ENCODE measurements at places on chromosomes 1 and 21.
A peak's percentile ranks its signal among the peaks of the same experiment; 100 is the strongest.

- H3K27me3 ChIP-seq: no peaks in the 10 kb centered on the region
- H3K4me3 ChIP-seq: no peak overlapping the region
- H3K4me1 ChIP-seq: no peaks in the 10 kb centered on the region
- no peak for DNase-seq
- no peaks in the 10 kb centered on the region for H3K36me3 ChIP-seq
- H3K27ac ChIP-seq: no peak overlapping the region
These were observed 27.7 kb upstream of the KANK4 start for GRCh38 chr1:62346886-62347285.

DNA sequence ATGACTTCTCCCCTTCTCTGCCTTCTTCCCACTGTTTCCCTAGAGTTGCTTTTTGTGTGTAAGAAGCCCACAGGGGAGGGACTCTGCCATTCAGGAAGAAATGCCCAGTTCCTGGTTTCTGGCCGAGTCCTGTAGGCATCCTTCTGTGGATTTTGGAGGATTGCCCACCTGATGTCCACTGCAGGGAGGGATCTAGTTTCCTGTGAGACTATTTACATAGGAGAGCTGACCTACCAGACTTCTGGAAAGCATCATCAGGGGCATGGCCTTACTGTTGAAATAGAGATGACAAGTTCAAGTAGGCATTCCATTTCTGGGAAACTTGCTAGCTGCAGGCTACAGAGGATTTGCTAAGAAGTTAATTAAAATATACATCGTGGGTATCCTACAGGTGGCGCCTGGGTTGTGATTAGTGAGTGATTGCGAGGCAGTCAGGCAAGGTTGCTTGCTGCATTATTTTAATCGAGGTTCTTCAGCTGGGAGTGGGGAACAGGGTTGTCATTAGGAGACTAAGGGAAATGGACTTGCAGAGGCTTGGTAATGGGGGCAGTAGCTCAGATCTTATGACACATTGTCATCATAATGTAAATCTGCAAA lies 148.7 kb downstream of the HHAT start:
- no peaks in the 10 kb centered on the region for H3K27me3 ChIP-seq
- H3K4me3 ChIP-seq: no peak overlapping the region
- H3K27ac ChIP-seq: no peak overlapping the region
- H3K4me1 ChIP-seq: no peaks in the 10 kb centered on the region

GRCh38 chr1:218829097-218829496 lies 344.6 kb upstream of the LYPLAL1 start:
- no peak for DNase-seq
- no peaks in the 10 kb centered on the region for H3K27me3 ChIP-seq
- no peaks in the 10 kb centered on the region for H3K4me1 ChIP-seq
- H3K36me3 ChIP-seq: no peaks in the 10 kb centered on the region
- H3K4me3 ChIP-seq: no peak overlapping the region

GRCh38 chr1:97603218-97603617 lies 317.6 kb downstream of the DPYD start:
- no peak overlapping the region for H3K27ac ChIP-seq
- H3K4me3 ChIP-seq: no peak overlapping the region
- DNase-seq: no peak
- no peaks in the 10 kb centered on the region for H3K4me1 ChIP-seq
- no peaks in the 10 kb centered on the region for H3K36me3 ChIP-seq
- H3K27me3 ChIP-seq: no peaks in the 10 kb centered on the region

DNA sequence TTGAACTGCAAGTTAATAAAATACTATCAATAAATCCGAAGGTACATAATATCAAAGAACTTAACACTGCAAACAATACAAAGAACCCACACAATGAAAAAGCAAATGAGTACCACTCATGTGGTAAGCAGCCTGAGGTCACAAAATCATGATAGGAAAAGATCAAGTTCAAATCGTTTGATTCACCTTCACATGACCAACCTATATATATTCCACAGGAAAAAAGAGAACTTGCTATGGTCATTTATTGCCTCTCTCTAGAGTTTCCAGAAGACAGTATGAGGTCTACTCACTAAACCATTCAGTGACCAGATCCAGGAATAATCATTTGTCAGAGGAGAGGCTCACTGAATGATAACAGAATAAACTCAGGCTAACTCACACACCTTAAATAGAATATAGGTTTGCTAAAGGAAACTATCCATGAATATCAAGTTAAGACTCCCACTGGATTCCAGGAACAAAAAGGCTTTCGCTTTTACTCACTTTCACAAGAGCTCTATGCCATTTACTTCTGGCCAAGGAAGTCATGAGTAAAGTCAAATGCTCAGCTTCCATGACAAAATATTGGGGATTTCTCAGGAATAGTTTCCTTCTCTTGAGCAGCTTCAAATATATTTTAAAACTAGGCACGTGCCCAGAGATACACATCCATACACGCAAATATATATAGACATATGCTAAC lies 48.3 kb upstream of the RGS1 start:
- no peak for DNase-seq
- H3K27ac ChIP-seq: no peak overlapping the region
- H3K4me3 ChIP-seq: no peak overlapping the region
- H3K27me3 ChIP-seq: no peaks in the 10 kb centered on the region
- no peaks in the 10 kb centered on the region for H3K36me3 ChIP-seq

GRCh38 chr1:84939151-84939550 lies 46.1 kb upstream of the LPAR3 start:
- H3K4me3 ChIP-seq: no peak overlapping the region
- no peak for DNase-seq
- H3K27ac ChIP-seq: no peak overlapping the region
- H3K4me1 ChIP-seq: no peaks in the 10 kb centered on the region
- H3K27me3 ChIP-seq: no peaks in the 10 kb centered on the region

DNA sequence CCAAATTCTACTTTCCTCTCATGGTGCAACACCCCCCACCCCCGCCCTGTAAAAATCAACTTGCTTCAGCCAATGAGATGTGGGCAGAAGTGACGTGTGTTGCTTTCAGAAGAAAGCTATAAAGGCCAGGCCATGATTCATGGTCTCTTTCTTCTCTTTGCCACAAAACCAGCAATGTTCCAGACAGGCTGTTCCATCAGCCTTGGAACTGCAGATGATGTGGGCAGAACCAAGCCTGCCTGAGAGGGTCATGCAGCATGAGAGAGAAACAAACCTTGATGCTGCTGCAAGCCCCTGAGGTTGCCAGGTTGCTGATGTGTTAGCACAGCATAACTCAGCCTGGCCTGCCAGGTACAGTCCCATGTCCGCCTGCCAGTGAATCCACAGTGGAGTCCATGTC lies 41.8 kb downstream of the MIS18A start:
- no peak overlapping the region for H3K27ac ChIP-seq
- no peak for DNase-seq
- H3K4me3 ChIP-seq: no peak overlapping the region
- no peaks in the 10 kb centered on the region for H3K27me3 ChIP-seq
- H3K4me1 ChIP-seq: no peaks in the 10 kb centered on the region

GRCh38 chr1:187465441-187465840 lies 636.7 kb downstream of the PLA2G4A start:
- no peaks in the 10 kb centered on the region for H3K27me3 ChIP-seq
- DNase-seq: no peak
- H3K4me3 ChIP-seq: no peak overlapping the region
- H3K36me3 ChIP-seq: no peaks in the 10 kb centered on the region
- H3K27ac ChIP-seq: no peak overlapping the region
- H3K4me1 ChIP-seq: no peaks in the 10 kb centered on the region

- H3K36me3 ChIP-seq: no peaks in the 10 kb centered on the region
- H3K27me3 ChIP-seq: no peaks in the 10 kb centered on the region
- H3K4me1 ChIP-seq: no peaks in the 10 kb centered on the region
- no peak for DNase-seq
- no peak overlapping the region for H3K27ac ChIP-seq
These were observed 207.3 kb downstream of the LHX8 start for GRCh38 chr1:75341537-75341936.

GRCh38 chr1:227789084-227790033 lies 26.1 kb upstream of the PRSS38 start:
- no peaks in the 10 kb centered on the region for H3K27me3 ChIP-seq
- peaks cover 77% of the 10 kb centered on the region for H3K4me1 ChIP-seq
- peak overlapping the region; percentile 87 for H3K4me3 ChIP-seq
- H3K27ac ChIP-seq: peak overlapping the region; percentile 89

DNA sequence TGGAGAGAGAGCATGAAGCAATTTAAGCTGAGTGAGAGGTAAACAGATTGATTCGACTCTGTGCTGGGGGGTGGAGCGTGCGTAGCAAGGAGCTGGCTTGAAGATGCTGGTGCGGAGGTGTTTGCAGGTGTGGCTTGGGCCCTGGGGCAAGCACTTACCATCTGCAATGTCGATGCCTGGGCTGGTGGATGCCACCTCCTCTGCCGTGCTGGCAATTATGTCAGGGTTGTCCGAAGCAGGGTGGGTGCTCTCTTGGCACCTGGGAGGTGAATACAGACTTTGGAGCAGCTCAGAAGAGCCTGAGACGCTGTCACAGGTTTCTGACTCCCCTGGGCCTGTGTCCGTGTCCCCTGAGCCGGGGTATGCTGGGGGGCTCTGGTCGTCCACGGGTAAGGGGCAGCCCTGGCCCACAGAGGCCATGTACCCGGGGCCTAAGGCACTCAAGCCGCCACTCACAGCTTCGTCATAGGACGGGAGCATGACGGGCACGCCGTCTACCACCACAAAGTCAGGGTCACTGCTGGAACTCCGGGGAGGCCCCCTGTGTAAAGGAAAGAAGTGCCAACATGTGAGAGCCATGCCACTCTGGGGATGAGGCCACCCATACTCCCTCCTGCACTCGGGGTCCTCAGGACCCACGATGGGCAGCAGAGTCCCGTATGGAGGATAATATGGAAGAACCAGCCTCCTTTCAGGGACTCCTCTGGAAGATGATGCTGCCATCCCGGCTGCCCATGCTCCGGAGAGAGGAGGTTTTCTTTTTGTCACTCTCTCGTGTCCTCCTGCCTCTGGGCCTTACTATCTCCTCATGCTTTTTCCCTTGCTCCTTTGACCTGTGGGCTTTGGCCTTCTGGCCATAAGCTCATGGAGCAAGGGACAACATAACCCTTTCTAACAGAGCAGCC lies 80.3 kb upstream of the TLR5 start:
- H3K27me3 ChIP-seq: no peaks in the 10 kb centered on the region
- H3K4me3 ChIP-seq: no peak overlapping the region
- H3K27ac ChIP-seq: no peak overlapping the region
- no peak for DNase-seq
- no peaks in the 10 kb centered on the region for H3K36me3 ChIP-seq
- H3K4me1 ChIP-seq: peaks cover 4% of the 10 kb centered on the region

- no peak for DNase-seq
- H3K27ac ChIP-seq: no peak overlapping the region
- H3K4me1 ChIP-seq: peaks cover 6% of the 10 kb centered on the region
- H3K27me3 ChIP-seq: no peaks in the 10 kb centered on the region
- H3K36me3 ChIP-seq: no peaks in the 10 kb centered on the region
These were observed 86.4 kb upstream of the LYST start for GRCh38 chr1:235952950-235953615.

DNA sequence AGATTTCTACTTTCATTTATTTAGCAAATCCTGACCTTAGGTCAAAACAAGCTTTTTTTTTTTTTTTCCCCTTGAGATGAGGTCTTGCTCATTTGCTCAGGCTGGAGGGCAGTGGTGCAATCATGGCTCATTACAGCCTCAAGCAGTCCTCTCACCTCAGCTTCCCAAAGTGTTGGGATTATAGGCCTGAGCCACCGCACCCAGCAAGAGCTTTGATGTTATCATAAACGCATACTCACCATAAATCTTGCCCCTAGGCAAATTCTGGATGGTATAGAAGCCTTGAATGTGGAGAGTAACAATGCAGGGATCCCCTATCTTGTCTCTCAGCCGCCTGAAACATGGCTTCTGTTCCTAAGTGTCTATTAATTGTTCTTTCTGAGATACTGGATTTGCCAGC lies 24.8 kb upstream of the CLDN8 start:
- H3K4me1 ChIP-seq: no peaks in the 10 kb centered on the region
- H3K36me3 ChIP-seq: no peaks in the 10 kb centered on the region
- no peak overlapping the region for H3K4me3 ChIP-seq
- no peaks in the 10 kb centered on the region for H3K27me3 ChIP-seq

DNA sequence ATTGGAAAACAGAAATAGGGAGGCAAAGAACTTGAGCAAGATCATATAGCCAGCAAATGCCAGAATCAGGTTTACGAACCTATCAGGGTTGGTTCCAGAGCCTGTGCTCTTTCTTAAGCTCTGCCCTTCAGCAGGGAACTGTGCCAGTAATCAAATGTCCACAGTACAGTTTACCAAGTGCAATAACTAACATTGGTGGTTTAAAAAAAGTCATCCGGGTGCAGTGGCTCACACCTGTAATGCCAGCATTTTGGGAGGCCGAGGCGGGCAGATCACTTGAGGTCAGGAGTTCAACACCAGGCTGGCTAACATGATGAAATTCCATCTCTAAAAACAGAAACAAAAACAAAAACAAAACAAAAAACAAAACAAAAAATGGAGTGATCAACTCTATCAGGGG lies 182.7 kb downstream of the LMX1A start:
- DNase-seq: no peak
- no peaks in the 10 kb centered on the region for H3K27me3 ChIP-seq
- H3K36me3 ChIP-seq: no peaks in the 10 kb centered on the region
- H3K4me1 ChIP-seq: peaks cover 5% of the 10 kb centered on the region
- no peak overlapping the region for H3K27ac ChIP-seq

DNA sequence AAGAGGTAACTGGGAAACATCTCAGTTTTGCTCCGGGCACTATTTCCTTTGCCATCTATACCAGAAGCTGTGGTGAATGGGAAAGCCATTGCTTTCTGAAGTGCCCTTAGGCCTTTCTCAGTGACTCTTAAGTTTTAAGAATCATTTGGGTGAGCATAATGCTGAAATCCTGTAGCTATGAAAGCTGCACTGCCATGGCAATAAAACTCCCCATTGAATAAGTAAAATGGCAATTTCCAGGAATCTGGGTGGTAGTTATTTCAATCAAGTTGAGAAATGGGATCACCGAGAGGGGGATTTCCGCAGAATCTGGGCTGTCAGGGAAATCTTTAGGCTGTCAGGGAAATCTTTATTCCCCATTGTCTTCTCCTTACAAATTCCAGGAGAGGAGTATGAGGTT lies 26.8 kb upstream of the MACF1 start:
- no peak overlapping the region for H3K27ac ChIP-seq
- H3K4me3 ChIP-seq: no peak overlapping the region
- DNase-seq: no peak
- H3K36me3 ChIP-seq: no peaks in the 10 kb centered on the region
- peaks cover 33% of the 10 kb centered on the region for H3K4me1 ChIP-seq
- no peaks in the 10 kb centered on the region for H3K27me3 ChIP-seq

- no peaks in the 10 kb centered on the region for H3K36me3 ChIP-seq
- H3K27me3 ChIP-seq: no peaks in the 10 kb centered on the region
- DNase-seq: no peak
- no peak overlapping the region for H3K4me3 ChIP-seq
These were observed 11.5 kb upstream of the GJA8 start for GRCh38 chr1:147891088-147891487.

DNA sequence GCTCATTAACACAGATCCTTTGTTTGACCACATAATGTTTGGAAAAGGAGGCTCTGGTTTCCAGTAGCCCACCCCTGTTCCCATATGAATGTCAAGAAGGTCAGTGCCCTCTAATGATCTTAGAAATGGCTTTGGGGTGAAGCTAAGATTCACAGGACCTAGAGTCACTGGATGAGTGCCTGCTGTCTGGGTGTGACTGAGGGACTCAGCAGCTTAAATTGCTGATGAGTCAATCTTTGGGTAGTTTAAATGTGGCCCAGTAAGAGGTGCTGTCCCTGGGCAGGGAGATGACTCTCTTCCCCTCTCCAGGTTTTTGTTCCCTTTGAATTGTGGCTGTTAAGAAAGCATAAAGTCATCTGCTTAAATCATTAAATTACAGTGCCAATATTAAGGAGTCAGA lies 50.6 kb downstream of the L1TD1 start:
- no peaks in the 10 kb centered on the region for H3K4me1 ChIP-seq
- H3K27ac ChIP-seq: no peak overlapping the region
- H3K4me3 ChIP-seq: no peak overlapping the region

All from esophagus squamous epithelium (tissue), 5 donors.